GM23338 (cell line): ENCODE measurements at places on chromosomes 3 and 15. TPM values are rescaled to one million over a fixed set of nuclear protein-coding genes. Genes with fewer than 3 reads are reported as not detected.

- peaks cover 40% of the 10 kb centered on the region for H3K36me3 ChIP-seq
- no peaks in the 10 kb centered on the region for H3K4me1 ChIP-seq
- no peaks in the 10 kb centered on the region for H3K27me3 ChIP-seq
Measured at GRCh38 chr15:52225230-52225629, 34.0 kb upstream of the GNB5 start.

RCCD1 gene
- 16.4 and 17.1 TPM in 2 replicates for total RNA-seq

DNA sequence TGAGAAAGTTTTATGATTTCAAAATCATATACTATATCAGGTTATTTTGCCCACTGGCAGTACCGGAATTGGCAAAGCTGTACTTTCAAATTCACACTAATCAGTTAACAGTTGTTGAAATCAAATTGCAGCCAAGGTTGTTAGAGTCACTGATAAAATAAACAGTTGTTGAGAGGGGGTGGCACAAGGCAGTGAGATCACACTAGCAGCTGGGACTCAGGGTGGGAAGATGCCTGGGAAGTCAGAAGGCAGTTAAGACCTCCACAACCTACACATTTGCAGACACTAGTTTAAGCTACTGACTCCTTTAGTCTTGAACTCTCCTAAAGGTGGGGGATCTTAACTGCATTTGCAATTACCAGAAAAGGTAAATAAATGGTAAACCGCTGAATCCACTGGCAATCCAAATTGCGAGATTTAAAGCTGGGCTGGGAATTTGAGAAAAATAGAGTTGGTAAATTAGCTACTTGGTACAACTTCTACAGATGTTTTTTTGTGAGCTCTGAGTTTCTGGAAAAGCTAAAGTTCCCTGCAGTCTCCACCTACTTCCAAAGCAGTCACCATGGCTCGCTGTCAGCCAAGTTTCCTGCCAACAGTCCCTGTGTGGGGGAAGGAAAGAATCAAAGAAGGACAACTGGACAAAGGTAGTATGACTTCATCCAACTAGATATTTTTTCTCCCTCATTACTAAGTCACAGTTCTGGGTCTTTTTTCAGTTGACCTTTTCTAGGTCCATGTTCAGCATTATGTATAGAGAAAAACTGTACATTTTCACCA, 105.7 kb downstream of the ZNF385D start:
- DNase-seq: no peak
- no peaks in the 10 kb centered on the region for H3K27me3 ChIP-seq
- H3K27ac ChIP-seq: no peak overlapping the region
- H3K36me3 ChIP-seq: no peaks in the 10 kb centered on the region
- no peak overlapping the region for H3K4me3 ChIP-seq

LIPH gene
- total RNA-seq: 0.03 and 0.16 TPM in 2 replicates

CYP11A1 gene
- 1.7 and 3.3 TPM in 2 replicates for total RNA-seq

BUB1B gene
- total RNA-seq: 113 and 160 TPM in 2 replicates

GRCh38 chr3:187947927-187948682, 202.8 kb upstream of the BCL6 start:
- no peak overlapping the region for H3K27ac ChIP-seq
- H3K4me3 ChIP-seq: no peak overlapping the region
- DNase-seq: no peak

DNA sequence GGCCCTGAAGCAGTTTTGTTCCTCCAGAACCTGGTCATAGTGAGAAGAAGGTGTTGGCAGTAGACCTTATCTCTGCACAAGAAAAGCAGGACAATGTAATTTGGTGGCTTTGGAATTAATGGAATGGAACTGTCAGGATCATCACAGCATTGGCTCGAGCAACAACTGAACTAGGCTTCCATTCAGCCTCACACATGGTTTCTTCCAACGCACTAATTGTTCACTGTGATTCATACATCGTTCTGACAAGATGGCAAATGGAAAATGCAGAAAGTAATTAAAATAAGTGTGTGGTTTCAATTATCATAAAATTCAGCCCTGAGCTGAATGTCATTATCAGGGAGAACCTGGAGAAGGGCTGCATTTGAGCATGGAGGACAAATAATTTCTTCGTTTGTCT, 80.6 kb downstream of the MFSD1 start:
- DNase-seq: no peak
- H3K27ac ChIP-seq: no peak overlapping the region
- no peaks in the 10 kb centered on the region for H3K36me3 ChIP-seq
- no peaks in the 10 kb centered on the region for H3K4me1 ChIP-seq

SACM1L gene
- 97.2 and 97.8 TPM in 2 replicates for total RNA-seq

SLC30A4 gene
- total RNA-seq: 0.04 TPM in 1 of 2 replicates, not detected in the other

- no peaks in the 10 kb centered on the region for H3K27me3 ChIP-seq
- no peaks in the 10 kb centered on the region for H3K4me1 ChIP-seq
- no peaks in the 10 kb centered on the region for H3K36me3 ChIP-seq
- H3K4me3 ChIP-seq: no peak overlapping the region
Measured at GRCh38 chr3:131397889-131398288, 16.3 kb downstream of the NUDT16 start.

GPR149 gene
- 0.21 TPM in 1 of 2 replicates, not detected in the other for total RNA-seq

PLXND1 gene
- 30.7 and 60.4 TPM in 2 replicates for total RNA-seq

DNA sequence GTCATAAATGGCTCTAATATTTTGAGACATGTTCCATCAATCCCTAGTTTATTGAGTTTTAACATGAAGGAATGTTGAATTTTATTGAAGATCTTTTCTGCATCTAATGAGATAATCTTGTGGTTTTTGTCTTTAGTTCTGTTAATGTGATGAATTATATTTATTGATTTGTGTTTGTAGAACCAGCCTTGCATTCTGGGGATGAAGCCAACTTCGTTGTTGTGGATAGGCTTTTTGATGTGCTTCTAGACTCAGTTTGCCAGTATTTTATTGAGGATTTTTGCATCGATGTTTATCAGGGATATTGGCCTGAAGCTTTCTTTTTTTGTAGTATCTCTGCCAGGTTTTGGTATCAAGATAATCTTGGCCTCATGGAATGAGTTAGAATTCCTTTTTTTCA, 72.0 kb upstream of the CD96 start:
- H3K4me3 ChIP-seq: no peak overlapping the region
- H3K4me1 ChIP-seq: peaks cover 18% of the 10 kb centered on the region
- no peaks in the 10 kb centered on the region for H3K36me3 ChIP-seq
- no peaks in the 10 kb centered on the region for H3K27me3 ChIP-seq
- DNase-seq: no peak

NOX5 gene
- 0.03 TPM in 1 of 2 replicates, not detected in the other for total RNA-seq

- H3K4me1 ChIP-seq: no peaks in the 10 kb centered on the region
- DNase-seq: no peak
- no peak overlapping the region for H3K4me3 ChIP-seq
- H3K36me3 ChIP-seq: no peaks in the 10 kb centered on the region
- H3K27ac ChIP-seq: no peak overlapping the region
Measured at GRCh38 chr15:67415181-67415580, 105.8 kb upstream of the C15orf61 start.

- H3K36me3 ChIP-seq: no peaks in the 10 kb centered on the region
- peaks cover 27% of the 10 kb centered on the region for H3K4me1 ChIP-seq
- DNase-seq: no peak
Measured at GRCh38 chr3:29933802-29934490, 653.1 kb downstream of the RBMS3 start.

ALDH1L1 gene
- total RNA-seq: 0.82 and 1.3 TPM in 2 replicates

SLC27A2 gene
- 7.5 and 9.4 TPM in 2 replicates for total RNA-seq

SH2D7 gene
- total RNA-seq: not detected in 2 replicates

DNA sequence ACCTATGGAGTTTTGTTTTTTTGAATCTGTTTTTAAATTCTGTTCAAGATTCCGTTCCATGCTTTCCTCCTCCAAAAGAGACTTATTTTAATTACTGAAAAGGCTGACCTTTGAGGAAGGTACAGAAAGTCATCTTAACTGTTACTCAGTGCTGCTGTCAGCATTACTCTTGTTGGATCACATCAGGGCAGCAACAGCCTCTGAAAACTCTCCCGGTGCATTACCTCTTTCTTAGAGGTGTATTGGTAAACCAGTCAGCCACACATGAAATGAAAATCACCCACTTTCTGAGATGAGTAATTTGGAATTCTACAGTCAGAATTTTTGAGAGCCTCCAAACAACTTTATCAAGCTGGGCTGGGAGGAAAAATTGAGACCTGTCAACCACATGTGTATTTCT, 88.5 kb upstream of the LIMD1 start:
- no peak overlapping the region for H3K27ac ChIP-seq
- no peak overlapping the region for H3K4me3 ChIP-seq
- no peaks in the 10 kb centered on the region; the same call in 1 of the 2 replicates for H3K36me3 ChIP-seq
- peaks cover 37% of the 10 kb centered on the region for H3K4me1 ChIP-seq
- no peaks in the 10 kb centered on the region for H3K27me3 ChIP-seq
- no peak for DNase-seq

- DNase-seq: no peak
- no peak overlapping the region for H3K4me3 ChIP-seq
- no peaks in the 10 kb centered on the region for H3K36me3 ChIP-seq
- no peaks in the 10 kb centered on the region for H3K27me3 ChIP-seq
- no peaks in the 10 kb centered on the region for H3K4me1 ChIP-seq
Measured at GRCh38 chr15:35911052-35911777, 365.2 kb upstream of the DPH6 start.

DNA sequence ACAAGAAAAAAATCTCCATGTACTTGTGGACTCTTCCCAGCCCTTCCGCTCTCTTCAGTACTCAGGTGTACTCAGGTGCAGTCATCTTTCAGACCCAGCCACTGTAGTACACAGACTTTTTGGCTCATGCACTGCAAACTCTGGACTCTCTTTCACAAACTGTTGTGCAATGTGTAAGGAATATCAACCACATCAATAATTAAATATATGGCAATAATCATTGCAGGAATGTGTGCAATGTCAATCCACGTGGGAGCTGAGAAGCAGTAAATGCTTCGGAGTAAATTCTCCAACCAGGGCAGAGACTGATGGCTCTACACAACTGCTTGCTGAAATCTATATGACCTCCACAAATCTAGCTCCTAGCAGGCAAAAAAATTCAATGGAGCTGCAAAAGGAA, 287.3 kb upstream of the COL8A1 start:
- no peaks in the 10 kb centered on the region for H3K27me3 ChIP-seq
- no peak overlapping the region for H3K4me3 ChIP-seq
- H3K27ac ChIP-seq: no peak overlapping the region
- DNase-seq: no peak

DNA sequence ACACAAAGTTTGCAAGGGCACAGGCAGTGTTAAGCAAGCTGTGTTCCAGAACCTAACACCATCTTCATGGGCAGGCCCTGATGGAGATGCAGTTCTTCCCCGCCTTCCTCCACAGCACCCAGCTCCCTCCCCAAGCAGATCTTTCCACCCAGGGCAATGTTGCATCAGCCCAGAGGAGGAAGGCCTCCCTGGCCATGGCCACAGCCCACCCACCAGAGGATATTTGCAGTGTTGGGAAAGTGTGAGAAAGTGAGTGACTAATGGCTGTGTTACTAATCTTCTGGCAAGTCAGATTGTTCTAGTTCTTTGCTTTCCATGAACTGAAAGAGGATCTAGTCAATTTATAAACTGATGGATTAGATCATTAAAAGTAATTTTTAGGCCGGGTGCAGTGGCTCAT, 42.0 kb upstream of the ATP10A start:
- no peaks in the 10 kb centered on the region for H3K36me3 ChIP-seq
- H3K4me1 ChIP-seq: no peaks in the 10 kb centered on the region
- no peak overlapping the region for H3K4me3 ChIP-seq
- H3K27ac ChIP-seq: no peak overlapping the region
- H3K27me3 ChIP-seq: no peaks in the 10 kb centered on the region

- H3K4me3 ChIP-seq: no peak overlapping the region
- no peaks in the 10 kb centered on the region for H3K36me3 ChIP-seq
- no peak overlapping the region for H3K27ac ChIP-seq
- no peaks in the 10 kb centered on the region for H3K4me1 ChIP-seq
Measured at GRCh38 chr3:108724101-108724500, 33.1 kb downstream of the RETNLB start.

ZNF774 gene
- total RNA-seq: 1.5 and 1.8 TPM in 2 replicates

PDE12 gene
- total RNA-seq: 12.9 and 14.3 TPM in 2 replicates

P2RY1 gene
- 54.6 and 59.8 TPM in 2 replicates for total RNA-seq

SGO1 gene
- 31.8 and 33.0 TPM in 2 replicates for total RNA-seq

GP5 gene
- total RNA-seq: 0.07 and 0.12 TPM in 2 replicates

- H3K27ac ChIP-seq: no peak overlapping the region
- H3K4me1 ChIP-seq: no peaks in the 10 kb centered on the region; the same call in 1 of the 2 replicates
- no peak overlapping the region for H3K4me3 ChIP-seq
- no peaks in the 10 kb centered on the region for H3K27me3 ChIP-seq
- H3K36me3 ChIP-seq: no peaks in the 10 kb centered on the region
Measured at GRCh38 chr3:77931255-77932009, 891.5 kb downstream of the ROBO2 start.

- H3K36me3 ChIP-seq: peaks cover 4% of the 10 kb centered on the region; the same call in 1 of the 2 replicates
- no peaks in the 10 kb centered on the region for H3K27me3 ChIP-seq
- no peak overlapping the region for H3K4me3 ChIP-seq
- H3K27ac ChIP-seq: no peak overlapping the region
Measured at GRCh38 chr3:83873550-83873949, 1085.2 kb upstream of the CADM2 start.

- no peak for DNase-seq
- H3K27ac ChIP-seq: no peak overlapping the region
- no peak overlapping the region for H3K4me3 ChIP-seq
- no peaks in the 10 kb centered on the region for H3K36me3 ChIP-seq
- H3K4me1 ChIP-seq: no peaks in the 10 kb centered on the region
Measured at GRCh38 chr15:97561529-97561928, 399.0 kb upstream of the ARRDC4 start.

SPINK8 gene
- not detected in 2 replicates for total RNA-seq

DNA sequence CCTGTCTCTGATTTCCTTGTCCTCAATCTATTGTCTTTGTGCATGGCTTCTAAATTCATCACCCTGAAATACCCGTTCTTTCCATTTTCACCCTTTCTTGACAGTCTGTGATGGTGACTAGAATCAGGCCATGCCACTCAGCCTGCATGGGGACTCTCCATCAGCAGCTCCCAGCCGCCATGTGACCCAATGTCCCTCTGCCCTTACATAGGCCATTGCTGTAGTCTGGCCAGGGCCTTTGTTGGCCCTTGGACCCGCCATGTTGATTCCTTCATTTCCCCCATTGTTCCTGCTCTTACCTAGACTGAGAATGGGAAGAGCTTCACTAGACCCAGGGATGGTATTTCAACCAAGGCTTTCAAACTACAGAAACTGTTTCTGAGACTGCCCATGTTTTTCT, 45.8 kb downstream of the SPSB4 start:
- no peak overlapping the region for H3K27ac ChIP-seq
- H3K27me3 ChIP-seq: no peaks in the 10 kb centered on the region
- peaks cover 5% of the 10 kb centered on the region; the same call in 1 of the 2 replicates for H3K4me1 ChIP-seq
- H3K4me3 ChIP-seq: no peak overlapping the region
- no peaks in the 10 kb centered on the region for H3K36me3 ChIP-seq

CEP19 gene
- 1.6 and 2.3 TPM in 2 replicates for total RNA-seq

DNA sequence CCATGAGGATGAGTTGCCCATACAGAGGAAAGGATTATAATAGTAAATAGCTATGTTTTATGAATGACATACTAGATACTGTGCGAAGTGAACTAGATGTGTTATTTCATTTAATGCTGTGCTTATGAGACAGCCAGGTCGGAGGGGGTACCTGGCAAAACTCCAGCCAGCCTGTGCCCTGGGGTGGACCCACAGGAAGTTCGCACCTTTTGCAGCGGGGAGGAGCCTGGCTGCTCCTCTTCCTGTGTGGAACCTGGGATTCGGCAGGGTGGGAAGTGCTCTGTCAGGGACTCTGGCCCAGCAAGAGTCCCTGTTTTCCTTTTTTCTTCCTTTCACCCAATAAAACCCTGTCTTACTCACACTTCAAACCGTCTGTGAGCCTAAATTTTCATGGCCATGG, 452.2 kb downstream of the IL5RA start:
- DNase-seq: no peak
- H3K36me3 ChIP-seq: no peaks in the 10 kb centered on the region
- H3K27me3 ChIP-seq: no peaks in the 10 kb centered on the region
- H3K27ac ChIP-seq: no peak overlapping the region
- H3K4me3 ChIP-seq: no peak overlapping the region

RHCG gene
- total RNA-seq: 0.63 TPM in 1 of 2 replicates, not detected in the other

GRCh38 chr3:11212299-11212608, 58.0 kb downstream of the HRH1 start:
- no peak overlapping the region for H3K4me3 ChIP-seq
- no peaks in the 10 kb centered on the region for H3K4me1 ChIP-seq
- no peak for DNase-seq
